Tibial nerve (tissue), 4 donors: ENCODE measurements at places on chromosomes 3 and 15. TPM values are rescaled to one million over a fixed set of nuclear protein-coding genes. Genes with fewer than 3 reads are reported as not detected.

GRCh38 chr3:122893282-122893681, 98.4 kb downstream of the SLC49A4 start:
- no peak for DNase-seq

DNA sequence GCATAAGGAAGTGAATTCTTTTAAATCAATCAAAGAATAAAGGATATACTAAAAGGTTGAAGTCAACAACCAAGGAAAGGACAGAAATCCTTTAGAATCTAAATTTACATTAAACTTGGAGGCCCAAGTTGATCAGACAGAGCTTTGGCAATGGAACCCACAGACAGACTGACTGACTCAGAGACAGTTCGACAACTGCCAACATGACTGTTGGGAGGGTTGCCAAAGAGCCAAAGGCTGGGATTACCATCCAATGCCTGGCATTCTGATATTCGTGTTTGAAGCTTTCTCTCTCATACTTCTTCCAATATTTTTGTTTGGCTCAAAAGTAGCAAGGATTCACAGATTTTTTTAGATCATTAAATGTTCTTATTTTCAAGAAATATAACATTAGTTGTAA, 406.1 kb downstream of the PLCL2 start:
- no peak for DNase-seq

- DNase-seq: no peak
Measured at GRCh38 chr15:89097313-89097712, 9.1 kb downstream of the ABHD2 start.

DNA sequence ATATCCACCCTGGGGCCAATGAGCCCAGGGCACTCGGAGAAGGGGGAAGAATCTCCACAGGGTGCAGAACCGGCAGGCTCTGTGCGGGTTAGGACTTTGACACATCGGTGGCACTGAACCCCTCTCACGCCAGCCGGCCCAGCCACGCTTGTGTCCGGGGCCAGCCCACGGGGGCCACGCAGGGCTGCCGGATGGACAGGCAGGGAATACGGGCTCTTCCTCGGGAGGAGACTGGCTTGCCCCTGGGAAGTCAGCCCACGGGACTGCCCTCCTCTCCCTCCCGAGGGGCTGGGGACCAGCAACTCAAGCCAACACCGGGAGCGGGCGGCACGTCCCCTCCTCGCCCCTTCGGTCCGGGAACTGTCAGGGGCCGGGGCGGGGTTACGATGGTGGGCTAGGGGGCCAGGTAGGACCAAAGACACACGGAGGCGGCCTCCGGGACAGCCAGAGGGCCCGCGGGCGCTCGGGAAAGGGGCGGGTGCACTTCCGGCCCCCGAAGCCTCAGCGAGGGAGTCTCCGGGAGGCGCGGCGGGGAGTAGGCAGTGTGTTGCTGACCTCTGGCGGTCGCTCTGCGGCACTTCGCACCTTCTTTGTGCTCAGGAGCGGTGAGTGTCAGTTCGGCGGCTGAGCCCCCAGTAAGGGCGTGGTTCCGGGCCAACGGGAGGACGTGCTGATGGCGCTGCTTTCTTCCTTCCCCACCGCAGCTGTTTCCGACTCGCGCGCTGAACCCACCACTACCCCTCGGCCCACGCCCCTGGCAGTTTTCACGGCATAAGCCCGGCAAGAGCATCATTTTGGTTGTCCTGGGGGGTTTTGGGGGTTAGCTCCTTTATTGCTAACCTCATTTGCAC, 5.1 kb upstream of the CYP8B1 start:
- DNase-seq: peak; percentile 70

DNA sequence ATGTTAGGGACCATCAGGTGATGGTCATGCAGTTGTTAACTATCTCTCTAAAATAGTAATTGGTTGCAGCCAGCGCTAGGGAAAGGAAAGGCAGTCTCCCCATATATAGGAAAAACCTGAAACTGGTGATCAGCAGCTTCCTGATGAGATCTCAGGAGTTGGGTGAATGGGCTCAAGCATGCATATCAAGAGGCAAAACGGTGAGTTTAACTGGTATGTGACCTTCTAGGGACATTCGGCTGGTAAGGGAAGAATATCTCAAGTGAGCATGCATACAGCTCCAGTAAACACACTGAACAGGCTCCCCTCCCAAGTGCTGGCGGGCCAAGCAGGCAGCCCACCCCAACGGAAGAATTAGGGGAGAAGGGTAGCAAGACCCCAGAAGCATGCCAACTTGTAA, 49.3 kb upstream of the ROBO2 start:
- no peak for DNase-seq

The TICRR gene
- 0.60 TPM for total RNA-seq

- DNase-seq: no peak
Measured at GRCh38 chr3:140441006-140441405, 236.9 kb upstream of the TRIM42 start.

GRCh38 chr3:127074900-127075360, 92.0 kb downstream of the PLXNA1 start:
- DNase-seq: no peak

The C3orf70 gene
- 10.8 TPM for total RNA-seq

The CYP1A2 gene
- total RNA-seq: not detected

The TRIM59 gene
- total RNA-seq: 1.6 TPM

The ROBO1 gene
- total RNA-seq: 22.0 TPM

The XYLB gene
- total RNA-seq: 6.6 TPM

DNA sequence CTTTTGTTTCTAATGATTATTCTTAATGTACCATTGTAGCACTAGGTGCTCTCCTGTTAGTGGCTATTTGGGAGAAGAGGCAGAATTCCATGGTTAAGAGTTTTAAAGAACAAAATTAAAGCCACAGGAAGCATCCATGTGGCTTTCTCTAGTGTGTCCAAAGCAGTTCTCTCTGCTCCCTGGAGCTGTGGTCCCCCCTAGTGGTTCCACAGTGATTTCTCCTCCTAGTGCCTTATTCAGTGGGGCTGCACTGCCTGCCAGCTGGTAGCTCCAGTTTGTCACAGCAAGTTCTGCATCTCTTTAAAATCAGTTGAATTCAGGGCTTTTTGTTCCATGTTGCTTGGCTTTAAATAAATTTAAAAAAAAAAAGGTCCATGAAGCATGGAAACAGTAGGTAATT, 39.6 kb upstream of the FAM98B start:
- DNase-seq: no peak

The TCTA gene
- 27.3 TPM for total RNA-seq

The RYR3 gene
- total RNA-seq: 6.5 TPM

- DNase-seq: no peak
Measured at GRCh38 chr3:102034639-102035451, 185.5 kb downstream of the NFKBIZ start.

DNA sequence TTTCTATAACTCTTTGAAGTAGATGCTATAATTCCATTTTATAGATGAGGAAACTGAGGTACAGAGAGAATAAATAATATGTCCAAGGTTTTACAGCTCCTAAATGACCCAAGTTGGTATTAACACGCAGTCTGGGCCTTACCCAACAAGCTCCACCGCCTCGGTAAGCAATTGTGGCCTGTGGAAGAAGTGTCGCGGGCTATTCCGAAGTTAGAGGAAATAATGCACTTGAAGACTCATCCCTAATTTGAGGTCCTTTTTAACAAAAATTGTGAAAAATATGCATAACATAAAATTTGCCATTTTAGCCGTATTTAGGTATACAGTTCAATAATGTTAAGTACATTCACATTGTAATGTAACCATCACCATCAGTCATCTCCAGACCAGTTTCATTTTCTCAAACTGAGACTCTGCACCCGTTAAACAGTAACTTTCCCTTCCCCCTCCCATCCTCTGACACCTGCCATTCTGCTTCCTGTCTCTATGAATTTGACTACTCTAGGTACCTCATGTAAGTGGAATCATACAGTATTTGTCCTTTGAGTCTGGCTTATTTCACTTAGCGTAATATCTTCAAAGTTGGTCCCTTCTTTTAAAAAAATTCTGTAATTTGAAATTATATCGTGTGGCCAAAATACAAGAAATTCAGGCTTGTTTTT, 18.2 kb downstream of the IDH3A start:
- no peak for DNase-seq

DNA sequence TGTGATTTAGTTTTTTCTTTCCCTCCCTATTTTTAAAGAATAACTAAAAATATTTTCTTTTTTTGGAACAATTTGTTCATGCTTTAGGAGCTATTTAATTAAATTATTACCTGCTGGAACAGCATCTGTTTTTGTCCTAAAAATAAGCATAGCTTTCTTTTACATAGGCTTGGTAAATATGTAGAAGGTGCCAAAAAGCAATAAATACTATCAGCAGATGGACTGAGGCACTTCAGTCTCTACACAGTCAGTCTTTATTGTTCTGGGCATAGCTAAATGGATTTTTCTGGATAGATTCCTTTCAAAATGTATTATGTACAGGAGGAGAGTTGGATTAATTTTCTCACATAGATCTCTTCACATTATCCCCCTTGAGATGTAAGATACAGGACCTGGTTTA, 223.5 kb downstream of the NAALADL2 start:
- no peak for DNase-seq

The PSTPIP1 gene
- total RNA-seq: 16.6 TPM

- no peak for DNase-seq
Measured at GRCh38 chr3:31546725-31547124, 14.0 kb downstream of the STT3B start.

The DCBLD2 gene
- total RNA-seq: 37.8 TPM

The LMAN1L gene
- not detected for total RNA-seq

DNA sequence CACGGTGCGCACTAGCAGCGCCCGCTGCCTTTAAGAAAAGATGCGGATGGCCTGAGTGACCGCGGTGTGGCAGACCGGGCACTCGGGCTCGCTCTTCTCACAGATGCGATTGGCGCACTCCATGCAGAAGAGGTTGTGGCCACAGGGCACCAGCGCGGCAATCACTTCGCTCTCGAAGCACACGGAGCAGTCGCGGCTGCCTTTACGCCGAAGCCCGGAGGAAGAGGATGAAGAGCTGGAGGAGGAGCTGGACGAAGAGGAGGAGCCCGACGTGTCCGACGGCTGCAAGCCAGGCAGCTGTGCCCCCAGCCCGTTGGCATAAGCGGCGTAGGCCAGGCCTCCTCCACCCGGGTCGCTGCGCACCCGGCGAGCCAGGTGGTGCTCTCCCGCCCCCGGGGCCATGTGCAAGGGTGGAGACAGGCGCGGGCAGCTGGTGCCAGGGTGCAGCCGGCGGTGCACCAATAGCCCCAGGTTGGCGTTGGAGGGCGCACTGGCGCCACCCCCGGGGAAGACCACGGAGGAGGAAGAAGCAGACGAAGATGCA, 2.6 kb downstream of the MEX3B start:
- DNase-seq: no peak

The RTP1 gene
- total RNA-seq: not detected

GRCh38 chr3:100246999-100247398, 13.8 kb upstream of the TBC1D23 start:
- DNase-seq: no peak

DNA sequence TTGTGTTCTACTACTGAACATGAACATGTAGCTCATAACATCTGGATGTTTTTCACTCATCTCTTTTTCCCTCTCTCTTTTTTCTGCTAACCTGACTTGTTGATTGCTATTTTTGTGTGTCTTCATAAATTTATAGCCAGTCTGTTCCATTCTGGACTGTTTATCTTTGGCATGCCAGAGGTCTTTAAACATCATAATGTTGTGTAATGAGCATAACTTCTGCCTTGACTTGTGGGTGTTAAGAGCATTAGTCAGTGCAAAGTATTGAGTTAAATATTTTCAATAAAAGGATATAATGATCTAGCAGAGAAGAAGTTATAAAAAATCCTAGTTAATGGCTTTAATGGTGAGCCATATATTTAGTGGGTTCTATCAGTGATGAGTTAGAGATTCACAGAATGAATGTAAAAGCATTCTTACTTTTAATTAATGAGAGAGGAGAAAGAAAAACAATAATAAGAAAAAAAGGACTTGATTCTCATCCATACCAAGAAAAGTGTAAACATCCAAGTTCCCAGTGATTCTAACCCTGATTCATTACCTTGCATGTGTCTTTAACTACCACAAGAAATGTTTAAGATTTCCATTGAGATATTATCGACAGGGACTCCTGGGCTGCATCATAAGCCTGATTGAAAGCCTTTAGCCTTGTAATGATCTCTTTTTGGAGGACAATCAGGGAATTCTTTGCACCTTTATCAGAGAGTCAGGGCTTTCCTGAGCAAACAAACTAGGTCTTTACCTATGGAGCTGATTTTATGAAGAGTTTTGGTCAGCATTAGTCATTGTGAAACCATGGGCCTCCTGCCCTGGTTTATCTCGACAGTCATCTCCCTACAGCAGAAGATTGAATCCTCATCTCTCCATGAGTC, 22.9 kb downstream of the MITF start:
- DNase-seq: no peak

- no peak for DNase-seq
Measured at GRCh38 chr15:51924156-51925068, 47.2 kb downstream of the LEO1 start.

DNA sequence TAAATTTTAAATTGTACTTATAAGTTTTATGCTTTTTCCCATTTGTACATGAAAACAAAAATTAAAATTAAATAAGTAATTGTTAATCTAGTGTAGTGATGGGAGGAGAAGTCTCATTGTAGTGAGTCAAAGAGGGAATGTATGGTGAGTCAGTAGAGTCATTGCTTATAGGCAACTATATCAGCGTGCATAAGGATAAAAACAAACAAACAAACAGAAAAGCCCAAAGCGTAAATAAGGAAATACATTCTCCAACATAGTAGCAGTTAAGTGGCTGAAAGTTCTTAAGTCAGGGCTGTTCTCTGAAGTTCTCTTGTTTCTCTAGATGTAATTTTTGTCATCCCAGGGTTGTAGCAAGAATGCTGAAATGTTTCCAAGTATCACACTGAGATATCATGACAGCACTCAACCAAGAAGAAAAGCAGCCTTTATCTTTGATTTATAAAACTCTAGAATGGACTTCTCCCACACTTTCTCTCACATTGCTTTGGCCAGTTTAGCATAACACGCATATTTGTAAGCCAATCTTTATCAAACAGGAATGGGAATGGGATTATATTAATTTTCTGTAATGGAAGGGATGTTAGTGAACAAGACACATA, 184.1 kb upstream of the TP63 start:
- no peak for DNase-seq

The SOX2 gene
- total RNA-seq: 21.3 TPM

The CCR3 gene
- not detected for total RNA-seq

- DNase-seq: no peak
Measured at GRCh38 chr15:66706225-66706732, 4.2 kb downstream of the SMAD6 start.

The OXTR gene
- total RNA-seq: 2.0 TPM

GRCh38 chr3:98759629-98760028, 3.5 kb upstream of the ST3GAL6 start:
- no peak for DNase-seq

DNA sequence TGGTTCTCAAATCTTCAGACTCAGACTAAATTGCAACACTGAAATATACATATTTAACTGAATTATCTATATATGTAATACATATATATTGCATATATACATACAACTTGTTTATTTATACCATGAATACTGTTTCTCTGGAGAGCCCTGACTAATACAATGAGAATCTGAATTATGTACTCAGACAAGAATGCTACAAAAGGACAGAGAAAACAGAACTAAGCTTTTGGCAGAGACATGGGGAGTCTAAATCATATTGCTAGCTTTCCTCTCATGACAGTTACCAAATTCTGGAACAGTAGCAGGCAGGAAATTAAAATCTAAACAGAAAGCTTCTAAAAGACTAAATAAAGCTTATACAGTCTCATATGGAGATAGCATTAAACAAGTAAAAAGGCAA, 142.4 kb upstream of the KCNMB2 start:
- DNase-seq: no peak
